Endothelial cell of coronary artery (primary cell): ENCODE measurements at places on chromosomes 2 and 18. TPM values are rescaled to one million over a fixed set of nuclear protein-coding genes. Genes with fewer than 3 reads are reported as not detected.

Gene SERPINB13
- total RNA-seq = not detected in 2 replicates

Gene HOXD13
- not detected in 2 replicates for total RNA-seq

Gene ING5
- total RNA-seq = 21.7 and 22.0 TPM in 2 replicates

Gene SCYGR4
- not detected in 2 replicates for total RNA-seq

Gene RUFY4
- not detected in 2 replicates for total RNA-seq

Gene TSPYL6
- not detected in 2 replicates for total RNA-seq

Gene SKOR2
- total RNA-seq = not detected in 2 replicates

Gene DAW1
- total RNA-seq = 6.6 and 15.2 TPM in 2 replicates

Gene TEKT4
- total RNA-seq = not detected in 2 replicates

Gene RBKS
- 0.99 and 1.0 TPM in 2 replicates for total RNA-seq
